Activated T-helper 1 cell treated with anti-CD3 and anti-CD28 coated beads, Interleukin-12 subunit alpha, Interleukin-12 subunit beta, Interleukin-2, Interleukin-4 antibody, amounts not matched to agents 30 ng/mL and 10 ng/mL and 1 ng/mL, durations not matched to agents 14 hours and 24 hours and 36 hours (primary cell): ENCODE measurements at places on chromosomes 12 and 14. TPM values are rescaled to one million over a fixed set of nuclear protein-coding genes. Genes with fewer than 3 reads are reported as not detected.

Gene NELL2
- total RNA-seq: 11.5 and 16.4 TPM in 2 replicates

Gene CCDC175
- total RNA-seq: not detected in 2 replicates

Gene FAM90A1
- 0.15 and 0.36 TPM in 2 replicates for total RNA-seq

Gene CLEC9A
- total RNA-seq: not detected in 2 replicates

Gene PLCZ1
- total RNA-seq: not detected in 2 replicates

Gene BDKRB2
- total RNA-seq: not detected in 2 replicates

Gene HDAC7
- total RNA-seq: 453 and 466 TPM in 2 replicates

Gene KRT83
- not detected in 2 replicates for total RNA-seq

Gene LIN7A
- total RNA-seq: 1.5 and 2.1 TPM in 2 replicates

Gene ADSS1
- total RNA-seq: 1.1 and 1.2 TPM in 2 replicates
